Subcutaneous preadipocyte (primary cell): ENCODE measurements at places on chromosomes 16 and 17. TPM values are rescaled to one million over a fixed set of nuclear protein-coding genes. Genes with fewer than 3 reads are reported as not detected.

Gene FLII
- 257 and 272 TPM in 2 replicates for total RNA-seq

Gene NOS2
- not detected in 2 replicates for total RNA-seq

Gene OSGIN1
- 3.1 and 3.3 TPM in 2 replicates for total RNA-seq

Gene COPZ2
- 24.8 and 44.1 TPM in 2 replicates for total RNA-seq

Gene WNK4
- total RNA-seq: 0.59 TPM in 1 of 2 replicates, not detected in the other

Gene RCVRN
- under 0.01 TPM in 1 of 2 replicates, not detected in the other for total RNA-seq

Gene ABAT
- 2.2 TPM in 2 replicates for total RNA-seq

Gene SPEM3
- not detected in 2 replicates for total RNA-seq

Gene SGSM2
- total RNA-seq: 24.3 and 25.8 TPM in 2 replicates

Gene NME1
- total RNA-seq: 156 and 164 TPM in 2 replicates

Gene MGAT5B
- total RNA-seq: 0.20 and 0.37 TPM in 2 replicates

Gene ZP2
- not detected in 2 replicates for total RNA-seq

Gene PRDM7
- not detected in 2 replicates for total RNA-seq

Gene KLHL10
- total RNA-seq: under 0.01 and 0.37 TPM in 2 replicates

Gene VPS4A
- 34.5 and 43.0 TPM in 2 replicates for total RNA-seq

Gene KRTAP9-4
- not detected in 2 replicates for total RNA-seq

Gene PDE6G
- not detected in 2 replicates for total RNA-seq

Gene CEP131
- total RNA-seq: 9.6 and 9.8 TPM in 2 replicates

Gene CLEC18A
- total RNA-seq: 0.20 TPM in 1 of 2 replicates, not detected in the other

Gene GPR142
- total RNA-seq: not detected in 2 replicates
